ENCODE measurements at places on chromosomes 5 and 9.

DNA sequence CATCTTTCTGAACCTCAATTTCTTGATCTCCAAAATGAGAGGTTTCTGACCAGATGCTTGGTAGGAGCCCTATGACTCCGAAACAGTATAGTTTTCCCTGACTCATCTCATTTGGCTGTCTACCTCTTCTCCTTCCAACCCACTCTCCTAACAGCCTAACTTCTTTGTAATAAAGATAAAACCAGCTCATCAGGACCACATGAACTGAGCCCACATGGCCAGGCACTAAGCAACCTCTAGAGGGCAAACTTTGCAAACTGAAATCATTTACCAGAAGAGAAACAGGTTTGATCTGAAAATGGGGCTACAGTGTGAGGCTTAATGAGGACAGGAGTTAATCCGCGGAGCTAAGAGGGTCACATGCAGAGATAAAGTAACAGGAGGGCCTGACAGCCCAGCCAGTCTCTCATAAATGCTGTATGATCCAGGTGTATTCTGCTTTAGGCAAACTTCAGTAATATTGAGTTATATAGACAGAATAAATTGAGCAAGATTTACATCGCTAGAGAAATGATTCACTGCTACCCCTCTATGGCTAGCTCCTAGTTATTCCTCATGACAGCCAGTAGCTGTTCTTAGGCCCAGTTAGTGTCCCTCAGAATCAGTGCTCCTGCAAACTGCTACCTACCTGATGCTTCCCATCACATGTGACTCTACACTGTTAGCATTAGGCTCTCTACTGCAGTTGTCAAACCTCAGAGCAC is 64.6 kb downstream of the ABCA1 start:
- peak; percentile 65 for DNase-seq

DNA sequence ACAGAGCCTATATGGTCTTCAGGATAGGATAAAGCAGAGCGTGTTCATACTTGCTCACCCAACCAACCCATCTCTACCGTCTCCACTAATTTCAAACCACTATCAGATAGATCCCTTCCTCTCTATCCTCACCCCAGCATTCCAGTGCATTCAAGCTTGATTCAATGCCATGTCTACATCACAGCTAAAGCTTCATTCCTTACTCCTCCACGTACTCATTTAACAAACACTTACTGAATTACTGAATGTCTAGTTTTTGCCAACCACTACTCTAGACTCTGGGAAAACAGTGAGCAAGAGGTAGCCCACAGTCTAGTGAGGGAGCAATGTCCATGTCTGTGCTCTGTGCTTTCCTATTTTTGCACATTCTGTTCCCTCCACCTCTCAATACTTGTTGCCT is 163.5 kb upstream of the MSX2 start:
- no peak for DNase-seq

DNA sequence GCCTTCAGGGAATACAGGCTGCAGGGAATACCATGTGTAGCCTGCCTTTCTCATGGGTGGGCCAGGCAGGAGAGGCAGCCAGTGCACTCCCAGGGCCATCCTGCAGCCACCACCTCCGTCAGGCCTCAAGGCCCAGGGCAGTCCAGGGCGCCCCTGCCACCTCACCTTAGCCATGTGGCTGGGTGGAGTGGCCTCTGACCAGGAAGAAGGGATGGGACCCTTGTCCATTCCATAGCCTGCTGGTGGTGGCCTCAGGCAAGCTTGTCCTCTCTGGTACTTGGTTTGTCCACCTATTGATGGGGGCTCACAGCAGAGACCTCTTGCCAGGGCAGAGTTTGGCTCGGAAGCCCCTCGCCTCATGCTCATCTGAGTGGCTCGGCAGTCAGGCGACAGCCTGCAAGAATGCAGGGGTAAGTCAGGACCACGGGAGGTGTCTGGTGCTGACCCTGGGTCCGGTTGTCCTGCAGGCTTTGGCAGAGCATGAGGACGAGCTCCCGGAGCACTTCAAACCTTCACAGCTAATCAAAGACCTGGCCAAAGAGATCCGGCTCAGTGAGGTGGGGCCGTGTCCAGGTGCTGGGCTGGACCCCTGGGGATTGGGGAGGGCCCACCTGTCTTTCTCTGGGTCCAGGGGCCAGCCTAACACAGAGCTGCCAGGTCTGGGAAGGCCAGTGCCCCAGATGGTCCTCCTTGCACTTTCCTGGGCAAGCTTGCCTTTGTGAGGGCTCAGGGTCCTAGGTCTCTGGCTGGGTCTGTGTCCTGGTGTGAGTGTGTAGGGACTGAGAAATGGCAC is 82.9 kb downstream of the PHF2 start:
- no peak for DNase-seq

- no peak for DNase-seq
Measured at GRCh38 chr9:94631599-94631998, 7.7 kb downstream of the FBP1 start.

DNA sequence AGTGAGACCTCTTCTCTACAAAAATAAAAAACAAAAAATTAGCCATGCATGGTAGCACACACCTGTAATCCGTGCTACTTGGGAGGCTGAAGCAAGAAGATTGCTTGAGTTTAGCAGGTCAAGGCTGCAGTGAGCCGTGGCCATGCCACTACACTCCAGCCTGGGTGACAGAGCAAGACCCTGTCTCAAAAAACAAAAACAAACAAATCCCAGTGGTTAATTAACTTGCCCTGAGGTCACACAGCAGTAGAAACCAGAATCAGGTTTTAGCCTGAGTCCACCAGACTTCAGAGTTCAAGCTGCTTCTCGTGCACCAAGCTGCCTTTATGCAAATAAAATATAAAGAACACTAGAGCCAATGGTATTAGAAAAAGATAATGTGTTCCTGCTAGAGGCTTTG is 169.7 kb downstream of the GOLPH3 start:
- DNase-seq: no peak

DNA sequence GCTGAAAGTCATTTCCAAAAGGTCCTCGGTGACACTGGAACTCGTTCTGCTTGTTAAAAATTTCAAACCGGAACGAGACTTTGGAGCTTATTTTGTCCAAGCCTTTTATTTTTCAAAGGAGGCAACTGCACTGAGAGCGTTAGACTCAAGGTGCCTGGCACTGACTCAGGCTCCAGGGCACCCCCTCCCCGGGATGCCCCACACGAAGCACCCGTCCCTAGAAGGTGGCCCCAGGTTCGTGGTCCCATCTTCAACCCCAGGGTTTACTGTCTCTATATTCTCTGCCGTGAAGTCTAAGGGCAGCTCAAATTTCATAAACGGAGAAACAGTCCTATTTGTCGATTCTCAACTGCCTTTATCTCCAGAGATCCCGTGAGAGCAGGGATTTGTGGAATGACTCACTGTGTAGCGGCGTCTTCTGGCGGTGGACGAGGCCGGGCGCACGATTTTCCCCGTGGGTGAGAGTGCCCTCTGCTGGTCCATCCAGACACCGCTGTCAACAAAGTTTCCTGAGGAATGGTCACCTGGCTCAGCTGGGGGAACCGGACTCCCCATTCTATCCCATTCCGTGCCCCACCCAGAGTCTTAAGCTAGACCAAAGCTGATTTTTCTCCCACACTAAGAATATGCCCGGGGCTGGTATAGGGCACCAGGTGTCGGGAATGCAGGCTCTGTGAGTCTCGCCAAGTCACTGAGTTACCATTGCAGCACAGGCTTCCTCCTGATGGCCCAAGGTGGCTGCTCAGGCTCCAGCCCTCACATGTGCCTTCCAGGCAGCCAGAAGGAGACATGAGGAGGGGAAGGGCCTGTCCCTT is 27.1 kb upstream of the SLC6A19 start:
- DNase-seq: peak; percentile 64

DNA sequence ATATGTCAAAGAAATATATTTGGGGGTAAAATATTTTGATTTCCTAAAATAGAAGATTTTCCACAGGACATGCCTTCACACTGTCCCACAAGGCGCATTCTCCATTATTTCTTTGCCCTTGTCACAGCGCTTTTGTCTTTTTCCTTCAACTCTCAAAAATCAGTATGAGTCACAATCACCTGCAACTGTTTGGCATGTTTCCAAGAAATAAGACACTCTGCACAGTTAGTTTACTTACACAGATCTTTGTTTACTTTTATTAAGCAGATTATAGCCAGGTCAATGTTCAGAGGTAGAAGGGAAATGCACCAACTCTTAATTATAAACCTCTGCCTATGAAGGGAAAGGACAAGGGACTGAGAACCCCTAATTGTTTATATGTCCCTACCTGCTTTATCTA is 9.5 kb downstream of the CEMIP2 start:
- DNase-seq: no peak

DNA sequence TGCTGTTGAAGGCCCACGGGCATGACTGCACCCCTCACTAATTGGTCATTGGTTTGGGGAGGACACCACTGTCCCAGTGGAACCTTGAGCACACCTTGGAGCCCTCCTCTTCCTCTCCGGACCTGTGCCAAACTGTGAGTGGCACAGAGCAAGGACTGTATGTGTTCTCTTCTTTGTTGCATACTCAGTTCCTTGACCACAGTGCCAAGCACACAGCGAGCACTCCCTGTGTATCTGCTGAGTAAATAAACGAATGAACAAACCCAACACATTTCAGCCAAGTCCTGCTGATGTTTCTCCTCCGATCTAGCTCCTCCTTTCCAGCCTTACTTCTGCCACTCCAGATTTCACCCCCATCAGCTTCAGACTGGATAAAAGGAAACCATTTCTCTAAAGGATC is 2.7 kb upstream of the TRIM52 start:
- DNase-seq: no peak

GRCh38 chr5:72667708-72668107 is 148.8 kb upstream of the TNPO1 start:
- no peak for DNase-seq

- no peak for DNase-seq
Measured at GRCh38 chr9:125183054-125183453, 6.5 kb downstream of the PPP6C start.

DNA sequence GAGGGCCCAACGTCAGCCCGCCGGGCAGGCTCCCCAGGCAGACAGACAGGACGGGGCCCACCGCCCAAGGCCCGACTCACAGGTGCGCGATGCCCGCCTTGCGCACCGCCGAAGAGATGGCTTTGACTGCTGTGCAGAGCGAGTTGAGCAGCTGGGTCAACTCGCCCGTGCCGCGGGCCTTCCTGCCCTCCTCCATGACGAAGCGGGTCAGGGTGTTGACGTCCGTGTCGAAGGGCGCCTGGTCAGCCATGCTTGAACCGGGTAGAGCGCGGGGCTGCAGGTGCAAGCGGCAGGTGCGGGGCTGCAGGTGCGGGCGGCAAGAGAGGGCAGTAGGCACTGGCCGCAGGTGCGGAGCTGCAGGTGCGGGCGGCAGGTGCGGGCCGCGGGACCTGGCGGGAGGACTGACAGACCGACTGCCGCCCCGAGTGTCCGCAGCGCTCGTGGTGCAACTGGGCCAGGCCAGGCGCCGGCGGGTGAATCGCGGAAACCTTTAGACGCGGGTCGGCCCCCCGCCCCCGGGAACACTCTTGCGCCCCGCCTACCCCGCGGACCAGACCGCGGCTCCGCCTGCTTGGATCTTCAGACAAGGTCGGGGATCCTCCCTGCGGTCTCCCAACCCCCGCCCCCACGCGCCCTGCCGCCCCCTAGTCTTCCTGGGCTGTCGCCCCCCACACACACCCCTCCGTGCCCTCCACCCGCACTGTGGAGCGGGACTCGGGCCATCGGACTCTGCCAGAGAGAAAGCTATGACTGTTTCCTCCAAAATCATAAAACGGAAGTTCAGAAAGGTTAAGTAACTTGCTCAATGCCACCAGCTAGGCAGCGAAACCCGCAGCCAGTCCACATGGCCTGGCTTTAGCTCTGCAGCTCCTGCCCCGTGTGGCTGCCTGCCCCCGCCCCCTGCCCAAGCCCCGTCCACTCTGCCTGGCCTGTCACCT is at the start of gene FBP1:
Gene FBP1 (minus strand): TSS at position 458 of the 938 bp plus-strand sequence. CDS start 208 bp downstream, at position 250.
- peak; percentile 65 for DNase-seq

DNA sequence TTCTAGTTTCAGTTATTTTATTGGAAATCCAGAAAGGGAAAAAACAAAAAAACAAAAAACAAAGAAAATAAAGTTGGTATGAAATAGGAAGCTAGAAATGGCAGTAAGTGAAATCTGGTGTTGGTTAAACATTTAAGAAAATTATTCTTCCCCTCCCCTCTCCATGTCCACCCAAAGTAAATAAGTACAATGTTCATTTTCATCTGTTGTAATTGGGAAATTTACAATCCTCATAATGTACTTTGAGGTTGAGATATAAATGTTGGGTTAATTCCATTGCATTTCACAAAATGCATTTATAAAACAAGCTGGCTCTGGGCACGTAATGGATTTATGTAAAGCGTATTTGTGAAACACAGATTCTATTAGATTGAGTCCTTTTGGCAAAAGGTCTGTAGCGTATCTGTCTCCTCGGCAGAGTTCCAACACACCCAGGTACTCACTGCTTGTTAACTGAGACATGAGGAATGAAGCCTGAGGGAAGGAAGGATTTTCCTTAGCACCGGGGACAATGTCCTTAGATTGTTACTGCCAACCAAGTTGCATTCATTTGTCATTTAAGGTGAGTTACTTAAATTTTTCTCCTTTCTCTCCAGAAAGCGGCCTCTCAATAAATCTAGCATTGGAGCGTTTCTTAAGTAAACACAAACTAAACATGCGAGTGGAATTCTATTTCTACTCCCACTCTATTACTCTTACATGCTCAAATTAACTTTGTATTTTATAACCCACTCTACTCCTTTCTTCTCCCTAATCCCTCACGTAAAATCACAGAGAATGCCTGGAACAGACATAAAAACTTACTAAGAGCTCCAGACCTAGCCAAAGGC is 912.3 kb upstream of the WWC1 start:
- DNase-seq: no peak

- DNase-seq: peak; percentile 33
Measured at GRCh38 chr5:957748-958485, 50.7 kb upstream of the NKD2 start.

GRCh38 chr5:169697976-169698375 is 60.9 kb downstream of the DOCK2 start:
- DNase-seq: no peak

DNA sequence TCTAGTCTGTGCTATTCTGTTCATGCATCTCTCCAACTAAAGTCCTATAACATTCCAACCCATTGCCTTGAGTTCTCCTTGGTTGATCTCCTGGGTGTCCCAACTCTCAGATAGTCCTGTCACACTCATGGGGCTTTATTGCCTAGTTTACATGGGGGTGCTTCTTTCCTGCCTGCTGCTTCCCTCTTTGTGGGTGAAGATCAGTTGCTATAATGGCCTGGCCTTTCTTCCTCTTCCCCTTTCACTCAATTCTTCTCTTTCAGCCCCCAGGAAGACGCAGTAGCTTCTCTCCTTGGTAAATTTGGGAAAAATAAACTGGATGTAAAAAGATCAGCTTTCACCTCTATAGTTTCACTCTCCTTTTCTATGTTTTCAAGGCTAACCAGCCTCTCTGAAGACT is 66.5 kb downstream of the PTCD2 start:
- DNase-seq: no peak

DNA sequence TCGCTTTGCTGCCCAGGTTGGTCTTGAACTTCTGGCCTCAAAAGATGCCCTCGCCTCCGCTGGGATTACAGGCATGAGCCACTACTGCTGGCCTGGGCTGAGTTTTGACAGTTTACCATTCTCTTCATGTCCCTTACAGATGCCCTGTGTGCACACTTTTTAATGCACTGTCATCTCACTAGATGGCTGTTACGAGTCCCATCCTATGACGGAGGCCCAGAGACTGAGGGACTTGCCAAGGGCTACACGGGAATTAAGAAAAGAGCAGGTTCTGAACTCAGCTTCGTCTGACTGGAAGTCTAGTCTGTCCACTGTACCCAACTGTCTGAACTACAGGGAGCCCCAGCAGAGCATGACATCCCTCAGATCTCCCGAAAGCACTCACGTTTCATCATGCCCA is 63.9 kb downstream of the ARHGEF37 start:
- DNase-seq: no peak

- DNase-seq: no peak
Measured at GRCh38 chr5:50535393-50535792, 94.3 kb upstream of the EMB start.

All from activated CD8-positive, alpha-beta T cell treated with anti-CD3 and anti-CD28 coated beads for 36 hours (primary cell).